ENCODE measurements at places on chromosomes 7 and 10.

DNA sequence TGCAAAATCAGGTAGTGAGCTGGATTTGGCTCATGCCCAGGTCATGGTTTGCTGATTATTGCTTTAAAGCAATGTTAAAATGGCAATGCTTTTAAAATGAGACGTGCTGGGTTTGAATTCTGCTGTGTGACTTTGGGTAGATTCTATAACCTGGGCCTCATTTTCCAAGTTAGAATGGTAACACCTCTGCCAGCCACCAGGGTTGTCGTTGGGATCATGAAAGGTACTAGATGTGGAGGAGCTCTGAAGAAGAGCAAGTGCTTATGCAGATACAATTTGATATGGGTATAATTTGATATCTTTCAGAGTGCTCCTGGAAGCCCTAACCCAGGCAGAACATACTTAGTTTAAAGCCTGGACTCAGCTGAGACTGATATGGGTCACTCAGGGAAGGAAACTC is 60.0 kb downstream of the EVX1 start:
- no peak for DNase-seq

DNA sequence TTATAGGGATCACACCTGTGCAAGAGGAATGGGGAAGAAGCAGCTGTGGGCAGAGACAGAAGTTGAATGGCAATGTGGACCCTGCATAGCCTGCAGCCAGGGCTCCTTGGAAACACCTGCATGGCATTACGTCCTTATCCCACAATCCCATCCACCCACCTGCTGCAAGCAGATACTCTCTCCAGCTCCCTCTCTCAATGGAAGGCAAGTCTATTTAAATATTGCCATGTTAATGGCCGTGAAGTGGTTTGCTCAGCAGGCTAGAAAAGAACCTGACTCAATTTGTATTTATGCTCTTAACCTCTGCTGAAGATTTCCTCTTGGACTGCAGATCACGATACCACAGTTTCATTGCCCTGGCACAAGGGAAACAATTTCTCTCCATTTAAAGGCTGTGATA is 417.0 kb downstream of the TYW1 start:
- DNase-seq = no peak

DNA sequence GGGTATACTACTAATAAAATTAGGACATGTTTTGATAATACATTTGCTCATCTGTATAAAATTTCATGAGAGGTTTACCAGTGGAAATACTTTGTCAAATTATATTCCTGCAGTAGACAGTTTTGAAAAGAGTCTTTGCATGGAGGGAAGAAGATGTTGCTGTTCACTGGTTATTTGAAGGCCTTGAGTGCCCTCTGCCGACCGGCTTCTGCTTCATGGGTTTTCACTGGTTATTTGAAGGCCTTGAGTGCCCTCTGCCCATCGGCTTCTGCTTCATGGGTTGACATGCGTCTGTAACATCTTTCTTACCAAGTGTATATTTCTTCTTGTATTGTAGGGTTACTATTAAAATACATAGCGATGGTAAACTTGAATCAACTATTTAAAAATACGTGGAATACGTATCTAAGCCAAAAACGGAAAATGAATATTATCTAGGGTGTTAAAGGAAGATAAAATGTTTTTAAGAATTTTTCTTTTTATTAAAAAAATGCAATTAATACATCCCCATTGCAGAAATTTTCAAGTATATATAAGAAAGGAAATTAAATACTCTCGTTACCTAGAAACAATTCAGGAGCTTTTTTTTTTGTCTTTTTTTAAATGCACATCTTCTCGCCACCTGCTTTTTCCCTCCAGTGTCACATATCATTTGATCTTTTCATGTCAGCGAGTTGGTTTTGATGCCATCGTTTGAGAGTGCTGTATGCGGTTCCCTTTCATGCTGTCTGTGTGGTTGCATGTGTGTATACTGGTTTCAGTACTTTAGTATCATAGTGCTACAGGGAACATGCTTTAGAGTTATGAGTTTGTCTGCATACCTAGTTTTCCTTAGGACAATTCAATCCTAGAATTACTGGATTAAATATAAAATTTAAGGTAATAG is 73.4 kb downstream of the SHH start:
- peak; percentile 37 for DNase-seq

GRCh38 chr10:17984056-17984455 is 32.3 kb downstream of the SLC39A12 start:
- DNase-seq = no peak

- no peak for DNase-seq
Observed at GRCh38 chr10:22252801-22253579, 35.2 kb upstream of the EBLN1 start.

Measured in stimulated activated CD8-positive, alpha-beta memory T cell treated with anti-CD3 and anti-CD28 coated beads, Interleukin-7, amount 100 ng/mL, for 24 hours (primary cell).